ENCODE measurements at places on chromosomes 11 and 22.

DNA sequence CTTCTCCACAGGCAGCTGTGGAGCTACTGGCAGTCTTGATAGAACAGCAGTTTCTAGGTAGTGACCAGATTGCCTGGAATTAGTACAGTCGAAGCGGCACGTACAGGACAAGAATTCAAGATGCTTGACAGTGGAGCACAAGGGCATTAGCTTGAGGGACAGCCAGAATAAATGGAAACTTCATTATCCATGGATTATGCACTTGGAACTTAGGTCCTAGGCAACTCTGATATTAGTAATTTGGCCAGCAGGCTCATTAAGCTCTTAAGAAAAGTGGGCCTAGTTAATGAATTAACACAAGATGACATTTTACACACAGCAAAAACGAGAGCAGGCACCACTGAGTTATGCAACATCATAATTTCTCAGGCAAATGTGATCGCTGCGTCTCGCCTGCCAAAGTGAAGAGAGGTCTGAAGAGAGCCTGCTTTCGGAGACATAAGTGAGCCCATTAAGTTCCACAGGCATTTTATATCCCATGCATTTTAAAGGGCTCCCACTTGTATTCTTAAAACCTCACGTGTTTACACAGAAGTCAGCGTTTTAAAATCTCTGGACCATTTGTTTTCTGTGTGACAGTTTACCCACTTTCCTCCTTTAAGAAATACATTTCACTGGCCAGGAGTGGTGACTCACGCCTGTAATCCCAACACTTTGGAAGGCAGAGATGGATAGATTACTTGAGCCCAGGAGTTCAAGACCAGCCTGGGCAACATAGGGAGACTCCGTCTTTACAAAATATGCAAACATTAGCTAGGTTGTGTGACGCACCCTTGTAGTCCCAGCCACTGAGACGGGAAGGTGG is 66.2 kb downstream of the COMMD9 start:
- DNase-seq = no peak

- no peak for DNase-seq
These were observed 25.0 kb upstream of the EED start for GRCh38 chr11:86219311-86220193.

GRCh38 chr11:124026498-124026897 is at the start of gene OR10G8:
OR10G8 (plus strand) TSS chr11:124026798; CDS start chr11:124029623, 2,825 bp downstream.
- DNase-seq = no peak

DNA sequence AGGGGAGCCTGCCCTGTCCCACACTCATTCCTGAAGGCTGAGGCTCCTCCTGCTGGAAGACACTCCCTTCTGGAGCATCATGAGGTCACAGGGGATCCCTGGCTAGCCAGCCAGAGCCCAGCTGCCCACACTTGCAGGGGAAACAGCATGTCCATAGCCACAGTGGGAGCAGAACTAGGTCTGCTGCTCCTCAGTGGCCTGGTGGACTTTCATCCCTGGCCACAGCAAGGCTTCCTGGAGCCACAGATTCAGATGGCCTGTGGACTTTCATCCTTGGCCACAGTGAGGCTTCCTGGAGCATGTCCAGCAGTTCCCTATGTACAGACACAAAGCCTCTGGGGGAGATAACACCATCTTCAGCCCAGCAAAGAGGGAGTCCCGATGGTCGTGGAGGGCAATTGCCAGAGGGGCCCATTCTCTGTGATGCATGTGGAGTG is 5.9 kb upstream of the APOL6 start:
- no peak for DNase-seq

GRCh38 chr22:24485608-24486007 is 9.5 kb upstream of the UPB1 start:
- DNase-seq = peak; percentile 9

- DNase-seq = peak; percentile 33
These were observed 217.0 kb downstream of the DYNC2H1 start for GRCh38 chr11:103326070-103326794.

GRCh38 chr22:36914390-36914752 is 943 bp downstream of the CSF2RB start:
- no peak for DNase-seq

DNA sequence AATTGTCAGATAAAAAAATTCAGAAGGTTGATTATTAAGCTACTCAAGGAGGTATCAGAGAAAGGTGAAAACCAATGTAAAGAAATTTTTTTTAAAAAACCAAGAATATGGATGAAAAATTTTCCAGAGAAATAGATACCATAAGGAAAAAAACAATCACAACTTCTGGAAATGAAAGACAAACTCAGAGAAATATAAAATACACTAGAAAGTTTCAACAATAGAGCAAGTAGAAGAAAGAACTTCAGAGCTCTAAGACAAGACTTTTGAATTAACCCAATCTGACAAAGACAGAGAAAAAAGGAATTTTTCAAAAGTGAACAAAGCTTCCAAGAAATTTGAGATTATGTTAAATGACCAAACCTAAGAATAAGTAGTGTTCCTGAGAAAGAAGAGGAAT is 62.9 kb upstream of the TEAD1 start:
- DNase-seq = no peak

DNA sequence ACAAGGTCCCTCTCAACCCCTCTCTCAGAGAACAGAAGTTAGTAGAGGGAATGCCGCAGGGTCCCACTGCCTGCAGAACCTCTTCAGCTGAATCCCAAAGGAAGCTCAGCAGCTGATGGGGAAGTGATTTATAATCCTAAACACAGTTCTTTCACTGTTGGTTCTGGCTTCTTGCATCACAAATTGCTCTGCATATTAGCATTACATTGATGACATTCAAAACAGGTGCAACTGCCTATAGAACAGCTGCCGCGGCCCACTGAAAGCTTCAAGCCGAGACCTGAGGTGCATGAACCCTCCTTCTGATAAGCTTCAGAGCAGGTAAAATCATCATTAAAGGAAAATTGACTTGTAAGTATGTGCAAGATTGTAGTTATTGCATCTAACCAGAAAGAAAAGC is 75.2 kb upstream of the KIRREL3 start:
- DNase-seq = no peak

GRCh38 chr11:118587952-118588351 is 15.7 kb downstream of the ARCN1 start:
- no peak for DNase-seq

- no peak for DNase-seq
These were observed 70.8 kb downstream of the CDKN1C start for GRCh38 chr11:2814751-2815150.

GRCh38 chr11:114083391-114084252 is 24.1 kb downstream of the ZBTB16 start:
- no peak for DNase-seq

DNA sequence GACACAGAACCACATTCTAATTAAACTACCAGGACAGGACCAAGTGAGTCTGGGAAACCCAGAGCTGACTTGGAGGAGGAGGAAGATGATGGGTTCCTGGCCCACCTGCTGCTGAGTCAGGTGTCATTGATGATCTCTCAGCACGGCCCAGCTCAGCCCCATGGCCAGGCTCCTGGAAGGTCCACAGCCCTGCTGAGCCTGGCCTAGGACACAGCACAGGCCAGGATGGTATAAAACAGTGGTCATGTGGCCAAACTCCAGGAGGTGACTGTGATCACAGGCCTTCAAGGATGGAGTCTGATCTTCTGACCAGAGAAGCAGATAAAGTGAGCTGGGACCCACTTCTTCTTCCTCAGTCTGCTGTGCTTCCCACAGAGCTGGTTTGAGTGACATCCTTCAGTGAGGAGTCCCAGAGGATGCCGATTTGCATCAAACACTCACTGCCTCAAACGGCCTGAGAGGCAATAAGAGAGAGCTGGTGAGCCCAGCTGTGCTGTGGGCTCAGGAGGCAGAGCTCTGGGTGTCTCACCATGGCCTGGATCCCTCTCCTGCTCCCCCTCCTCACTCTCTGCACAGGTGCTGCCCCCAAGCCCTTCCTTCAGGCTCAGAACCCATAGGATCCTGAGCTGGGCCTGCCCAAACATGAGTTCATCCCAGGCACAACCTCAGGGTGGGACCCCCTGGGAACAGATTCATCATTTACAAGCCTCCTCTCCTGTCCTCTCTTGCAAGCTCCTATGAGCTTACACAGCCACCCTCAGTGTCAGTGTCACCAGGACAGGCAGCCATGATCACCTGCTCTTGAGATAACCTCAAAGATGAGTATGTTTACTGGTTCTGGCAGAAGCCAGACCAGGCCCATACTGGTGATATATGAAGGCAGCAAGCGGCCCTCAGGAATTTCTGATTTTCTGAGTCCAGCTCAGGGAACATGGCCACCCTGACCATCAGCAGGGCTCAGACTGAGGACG is 37.7 kb upstream of the IGLL5 start:
- DNase-seq = no peak

DNA sequence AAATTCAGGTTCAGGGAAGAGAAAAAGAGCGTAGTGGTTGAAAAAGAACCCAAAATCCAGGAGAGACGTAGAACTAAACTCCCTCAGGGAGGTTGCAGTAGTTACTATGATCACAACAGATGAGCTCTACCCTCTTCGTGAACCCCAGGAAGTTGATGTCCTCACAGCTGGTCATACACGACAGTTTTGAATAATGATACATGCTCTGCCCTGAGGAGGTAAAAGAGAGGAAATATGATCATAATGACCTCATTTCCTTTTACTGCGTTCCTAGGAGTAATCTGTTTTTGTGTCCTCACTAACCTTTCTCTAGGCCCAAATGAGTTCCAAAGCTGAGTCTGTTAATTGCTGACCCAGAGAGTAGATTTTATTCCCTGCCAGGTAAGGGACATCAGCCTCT is 1.3 kb downstream of the PATE2 start:
- DNase-seq = no peak

DNA sequence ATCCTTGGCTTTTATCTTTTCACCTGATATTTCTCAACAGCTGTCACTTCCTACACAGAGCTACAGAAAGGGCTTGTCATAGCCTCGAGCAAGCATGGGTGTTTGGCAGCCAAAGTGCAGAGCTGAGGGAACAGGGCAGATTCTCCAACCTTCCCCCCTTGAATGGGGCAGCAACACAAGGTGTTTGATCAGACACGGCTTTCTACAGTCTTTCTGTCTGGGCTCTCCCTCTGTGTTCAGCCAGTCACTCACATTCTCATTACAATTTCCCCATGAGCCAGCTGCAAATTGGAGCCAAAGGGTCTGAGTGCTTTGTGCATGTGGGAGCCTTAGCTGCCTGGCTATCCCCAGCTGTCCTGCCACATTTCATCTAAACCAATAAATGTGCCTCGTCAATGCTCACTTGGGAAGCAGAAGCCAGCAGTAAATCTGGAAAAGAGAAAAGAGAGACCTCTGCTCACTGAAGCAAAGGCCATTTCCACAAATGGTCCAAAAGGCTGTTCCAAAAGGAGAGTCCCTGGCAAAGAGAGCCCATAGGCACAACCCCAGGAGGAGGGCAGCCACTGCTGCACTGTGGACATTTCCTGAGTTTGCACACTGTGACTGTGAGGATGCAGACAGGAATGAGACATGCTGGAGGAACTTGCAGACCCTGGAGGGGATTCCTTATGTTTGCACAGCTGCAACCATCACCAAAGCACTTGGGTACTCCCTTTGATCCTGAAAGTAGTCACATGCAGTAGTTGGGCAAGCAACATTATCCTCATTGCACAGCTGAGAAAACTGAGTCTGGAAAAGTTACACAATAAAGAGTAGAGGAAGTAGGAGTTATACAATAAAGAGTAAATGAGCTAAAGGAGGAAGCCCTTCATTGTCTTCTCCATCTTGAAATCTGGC is 186.8 kb downstream of the FAM181B start:
- no peak for DNase-seq

DNA sequence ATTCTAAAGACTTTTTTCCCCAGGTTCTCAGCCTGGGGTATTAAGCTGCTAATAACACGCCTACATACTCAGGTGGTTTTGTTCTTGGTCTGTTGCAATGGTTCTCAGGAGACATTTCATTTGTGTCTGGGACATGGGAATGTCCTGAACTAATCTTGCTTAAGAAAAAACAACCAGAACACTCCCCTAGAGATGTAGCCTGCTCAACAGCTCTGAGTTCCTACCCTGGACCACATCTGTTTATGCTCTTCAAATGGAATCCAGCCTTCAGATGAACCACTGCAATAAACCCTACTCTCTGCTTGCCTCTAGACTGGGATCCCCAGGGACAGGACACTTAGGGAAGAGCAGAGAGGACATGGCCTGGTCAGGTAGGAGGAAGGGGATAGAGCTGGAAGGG is 29.9 kb downstream of the RELT start:
- no peak for DNase-seq

GRCh38 chr11:129314371-129314770 is 61.3 kb upstream of the BARX2 start:
- DNase-seq = no peak

DNA sequence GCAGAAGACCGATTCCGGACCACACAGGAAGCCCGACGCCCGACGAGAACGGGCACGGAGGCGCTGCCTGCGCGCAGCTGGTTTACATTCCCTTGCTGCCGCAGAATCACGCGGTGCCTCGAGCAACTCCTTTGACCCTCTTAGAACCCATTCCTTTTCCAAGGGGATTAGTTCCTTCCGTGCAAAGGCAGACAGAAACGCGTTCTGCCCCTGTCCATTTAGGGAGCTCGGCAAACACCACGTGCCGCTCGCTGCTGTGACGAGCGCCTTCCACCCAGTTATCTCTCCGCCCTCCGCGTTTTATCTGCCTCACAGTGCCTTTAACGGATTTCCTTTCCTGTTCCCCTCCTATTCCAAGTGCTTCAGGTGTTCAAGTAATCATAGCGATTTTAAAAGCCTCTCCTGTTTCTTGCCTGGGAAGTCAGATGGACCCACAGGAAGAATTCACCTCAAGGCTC is 24.1 kb upstream of the MICAL3 start:
- DNase-seq = no peak

- no peak for DNase-seq
These were observed 1415.2 kb upstream of the TENM4 start for GRCh38 chr11:80856066-80856465.

DNA sequence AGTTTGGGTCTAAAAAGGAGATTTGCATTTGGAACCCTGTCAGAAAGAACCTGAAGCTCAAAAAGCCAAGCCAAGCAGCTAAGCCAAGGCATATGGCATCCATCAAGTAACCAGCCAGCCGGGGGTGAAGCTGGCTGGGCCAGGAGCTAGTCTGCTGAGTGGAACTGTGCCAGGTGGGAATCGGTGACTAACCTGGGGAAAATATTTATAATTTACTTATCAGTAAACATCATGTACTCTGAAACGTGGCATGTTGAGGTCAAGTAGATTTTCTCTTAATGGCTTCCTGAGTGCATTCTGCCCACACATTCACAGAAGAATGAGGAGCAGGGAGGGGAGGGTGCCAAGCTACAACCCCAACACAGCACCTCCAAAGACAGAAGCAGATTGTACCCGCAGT is 70.5 kb upstream of the SESN3 start:
- DNase-seq = no peak

- DNase-seq = peak; percentile 7
These were observed 86.6 kb upstream of the ARHGAP32 start for GRCh38 chr11:129278586-129279319.

All from central memory CD4-positive, alpha-beta T cell (primary cell).